ENCODE measurements at places on chromosomes 16 and 17.

DNA sequence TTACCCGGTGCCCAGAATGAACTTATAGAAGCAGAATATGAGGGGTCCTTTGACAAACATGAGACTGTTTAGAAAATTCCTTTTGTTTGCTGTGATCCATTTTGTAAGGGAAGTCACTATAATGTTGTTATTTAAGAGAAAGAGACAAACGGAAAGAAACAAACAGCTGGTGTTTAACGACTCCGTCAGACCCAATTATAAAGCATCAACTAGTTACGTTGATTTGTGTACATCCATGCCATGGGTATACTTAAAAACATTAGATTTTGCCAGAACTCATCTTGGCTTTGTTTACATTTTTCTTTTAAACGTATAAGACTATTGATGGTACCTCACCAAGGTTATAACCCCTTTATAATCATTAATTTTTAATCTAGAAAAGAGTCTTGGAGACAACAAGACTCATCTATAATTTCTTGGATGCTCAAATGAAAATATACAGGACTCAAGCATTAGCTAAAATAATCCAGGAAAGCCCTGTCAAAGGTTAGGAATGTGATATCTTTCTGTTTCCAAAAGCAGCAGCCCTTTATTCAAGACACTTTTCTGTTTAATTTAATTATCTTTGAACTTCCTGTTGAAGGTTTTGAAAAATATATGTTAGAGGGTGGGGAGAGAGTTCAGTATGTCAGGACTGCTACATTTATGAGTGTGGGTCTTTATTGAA is 331.7 kb downstream of the WWOX start:
- no peak for DNase-seq

DNA sequence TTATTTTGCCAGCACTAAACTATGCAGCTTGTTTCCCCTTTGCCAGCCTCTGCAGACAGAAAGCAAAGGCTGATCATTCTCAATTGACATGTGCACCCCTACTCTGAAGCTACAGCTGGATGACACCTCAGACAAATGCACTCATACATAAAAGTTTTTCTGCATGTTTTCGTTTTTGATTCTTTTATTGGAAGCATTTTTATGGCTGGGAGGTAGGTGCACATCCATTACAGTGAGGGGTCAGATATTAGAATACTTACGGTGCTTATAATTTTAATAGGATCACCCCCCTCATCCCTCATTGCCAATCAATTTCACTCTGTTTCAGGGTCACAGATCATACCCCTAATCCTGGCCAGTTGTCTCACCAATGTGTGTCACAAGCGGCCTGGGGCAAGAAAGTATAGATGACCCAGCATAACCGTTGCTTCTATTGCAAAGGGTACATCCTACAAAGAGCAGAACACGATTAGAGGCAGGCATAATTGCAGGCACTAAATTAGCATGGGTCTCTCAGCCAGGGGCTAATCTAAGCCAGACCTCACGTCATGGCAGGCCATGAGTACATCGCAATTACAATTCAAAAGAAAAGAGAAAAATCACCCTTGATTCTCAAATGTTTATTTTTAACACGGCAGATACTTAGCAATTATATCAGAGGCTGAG is 89.5 kb upstream of the SOX9 start:
- no peak for DNase-seq

DNA sequence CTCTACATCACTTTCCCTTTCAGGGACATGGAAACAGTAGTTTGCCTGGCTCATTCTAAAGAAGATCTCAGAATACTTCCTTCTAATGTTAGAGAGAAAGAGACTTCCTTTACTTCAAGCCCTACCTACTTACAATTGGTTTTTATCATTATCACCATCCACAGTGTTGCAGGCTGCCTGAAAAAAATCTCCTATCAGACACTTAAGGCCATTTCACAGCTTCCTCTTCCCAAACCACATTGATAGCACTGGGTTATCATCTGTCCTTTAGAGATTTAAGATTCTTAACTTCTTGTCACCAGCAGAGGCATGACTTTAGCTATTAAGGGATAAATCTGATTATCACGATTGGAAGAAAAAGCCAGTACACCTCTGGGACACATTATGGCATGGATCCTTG is 178.5 kb upstream of the TBX2 start:
- no peak for DNase-seq

- DNase-seq, result no peak
Measured at GRCh38 chr17:81071761-81072741, 37.1 kb downstream of the BAIAP2 start.

GRCh38 chr16:67364600-67365235 is 28.6 kb downstream of the TPPP3 start:
- DNase-seq, result no peak

GRCh38 chr17:45184144-45184543 is 22.5 kb downstream of the HEXIM2 start:
- DNase-seq, result no peak

GRCh38 chr17:81837641-81838040 is 2.8 kb upstream of the PPP1R27 start:
- DNase-seq, result no peak

- DNase-seq, result no peak
Measured at GRCh38 chr16:82177555-82177954, 7.5 kb upstream of the MPHOSPH6 start.

Measured in germinal center (tissue), 1 donor.